ENCODE measurements at places on chromosomes 7 and 10. TPM values are rescaled to one million over a fixed set of nuclear protein-coding genes. Genes with fewer than 3 reads are reported as not detected.
A peak's percentile ranks its signal among the peaks of the same experiment; 100 is the strongest.

DNA sequence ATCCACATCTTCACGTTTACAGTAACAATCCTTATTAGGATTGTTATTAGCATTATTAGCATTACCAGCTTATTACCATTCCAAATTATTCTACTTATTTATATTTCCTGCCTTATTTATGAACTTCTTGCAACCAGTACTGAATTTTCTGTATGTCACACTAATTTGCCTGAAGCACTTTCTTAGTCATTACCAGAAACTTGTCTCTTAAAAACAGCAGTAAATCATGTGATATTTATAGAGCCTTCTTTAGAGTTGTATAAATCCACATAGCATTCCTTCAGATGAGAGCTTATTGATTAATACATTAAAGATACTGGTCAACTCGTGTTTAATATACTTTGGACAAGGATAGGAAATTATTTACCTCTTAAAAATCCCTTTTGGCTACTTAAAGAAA is 618.6 kb downstream of the SUGCT start:
- no peak for DNase-seq

KCP gene
- total RNA-seq: 0.40 TPM

FHIP2A gene
- total RNA-seq: 26.8 TPM

DNA sequence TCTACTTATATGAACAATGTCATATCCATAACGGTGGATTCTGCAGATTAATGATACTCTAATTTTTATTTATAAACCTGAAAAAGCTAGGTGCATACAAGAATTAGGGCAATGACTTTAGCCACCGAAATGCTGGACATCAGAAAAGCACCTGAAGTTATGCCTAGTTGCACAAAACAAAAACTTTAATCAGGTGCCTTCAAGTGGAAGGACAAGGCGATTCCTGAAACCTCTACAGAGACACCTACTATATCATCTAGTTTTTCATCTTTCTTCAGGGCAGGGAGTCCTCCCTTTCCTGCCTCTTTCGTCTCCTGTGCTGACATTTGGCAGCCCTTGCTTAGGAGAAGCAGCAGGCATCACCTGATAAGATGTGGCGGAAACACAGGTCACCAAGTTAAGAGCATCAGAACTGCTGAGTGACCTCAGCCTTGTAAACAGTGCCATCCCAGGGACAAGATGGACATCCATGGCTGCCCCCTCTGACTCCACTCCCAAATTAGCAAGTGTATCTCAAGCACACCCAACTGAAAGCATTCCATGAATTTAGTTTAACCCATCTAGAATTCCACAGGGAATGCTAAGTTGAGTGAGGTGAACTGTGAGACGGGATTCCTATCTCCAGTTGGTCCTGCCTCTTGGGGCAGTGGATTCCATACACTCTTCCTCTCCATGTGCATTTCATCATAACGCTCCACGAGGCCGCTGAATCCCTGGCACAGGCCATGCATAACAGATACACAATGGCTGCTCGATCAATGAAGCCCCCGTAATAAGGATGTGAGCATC is 5.8 kb downstream of the ITPRIP start:
- DNase-seq: no peak

- no peak for DNase-seq
Observed at GRCh38 chr10:58585435-58585834, 72.8 kb downstream of the BICC1 start.

LLCFC1 gene
- total RNA-seq: not detected

BMPER gene
- 16.8 TPM for total RNA-seq

CALN1 gene
- 14.7 TPM for total RNA-seq

GIMAP1 gene
- total RNA-seq: 1.2 TPM

DNA sequence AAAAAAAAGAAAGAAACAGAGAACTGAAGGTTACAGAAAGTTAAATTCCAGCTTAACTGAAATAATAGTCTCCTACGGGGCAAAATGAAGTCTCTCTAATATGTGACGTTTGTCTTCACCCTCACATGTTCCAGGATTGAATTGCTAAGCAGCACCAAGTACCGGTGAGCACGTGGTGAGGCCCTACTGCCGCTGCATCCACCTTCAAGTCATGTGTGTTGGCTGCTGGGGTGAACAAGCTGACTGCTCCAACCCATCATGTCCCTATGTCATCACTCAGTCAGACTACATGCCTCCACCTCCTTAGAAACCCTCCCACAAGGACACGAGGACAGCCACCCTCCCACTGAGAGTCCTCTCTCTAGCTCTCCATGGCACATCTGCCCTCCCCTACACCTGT is 35.4 kb upstream of the NPFFR1 start:
- no peak for DNase-seq

DNA sequence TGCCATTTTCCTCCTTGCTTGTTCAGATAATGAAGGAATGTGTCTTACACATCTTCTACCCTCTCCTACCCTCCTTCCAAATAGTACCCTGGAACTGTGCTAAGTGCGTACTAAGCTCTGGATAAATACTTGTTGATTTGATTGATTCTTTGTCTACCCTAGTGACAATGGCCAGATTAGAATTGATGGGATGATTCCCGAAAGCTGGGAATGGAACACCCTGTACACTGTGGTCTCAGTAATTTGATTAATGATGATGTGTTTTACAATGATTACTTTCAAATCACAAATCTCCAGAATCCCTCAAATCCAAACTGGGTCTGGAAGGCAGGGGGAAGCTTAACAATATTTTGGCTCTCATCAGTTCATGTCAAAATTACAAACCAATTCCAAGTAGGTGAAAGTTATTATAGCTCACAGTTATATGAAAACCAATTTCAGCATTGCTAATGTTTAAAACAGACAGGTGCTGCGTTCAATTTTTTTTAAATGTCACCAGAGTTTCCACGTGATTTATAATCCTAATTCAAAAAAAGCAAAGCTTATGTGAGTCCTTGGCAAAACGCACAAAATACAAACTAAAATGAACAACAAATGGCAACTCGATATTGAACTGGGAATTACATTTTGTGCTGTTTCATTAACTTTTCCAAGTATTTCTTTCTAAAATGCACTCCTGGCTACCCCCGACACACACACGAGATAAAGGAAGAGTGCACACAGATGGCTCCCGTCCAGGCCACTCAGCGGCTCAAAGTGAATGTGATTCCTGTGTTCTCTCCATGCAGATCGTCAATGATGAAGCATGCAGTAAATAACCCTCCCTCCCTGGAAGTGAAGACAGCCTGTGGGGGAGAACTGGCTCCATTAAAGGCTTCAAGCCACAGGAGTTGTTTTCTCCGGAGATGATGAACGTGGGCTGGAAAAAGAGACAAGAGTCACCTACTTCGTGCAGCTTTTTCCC is 21.7 kb upstream of the ADRB1 start:
- peak; percentile 83 for DNase-seq

DNA sequence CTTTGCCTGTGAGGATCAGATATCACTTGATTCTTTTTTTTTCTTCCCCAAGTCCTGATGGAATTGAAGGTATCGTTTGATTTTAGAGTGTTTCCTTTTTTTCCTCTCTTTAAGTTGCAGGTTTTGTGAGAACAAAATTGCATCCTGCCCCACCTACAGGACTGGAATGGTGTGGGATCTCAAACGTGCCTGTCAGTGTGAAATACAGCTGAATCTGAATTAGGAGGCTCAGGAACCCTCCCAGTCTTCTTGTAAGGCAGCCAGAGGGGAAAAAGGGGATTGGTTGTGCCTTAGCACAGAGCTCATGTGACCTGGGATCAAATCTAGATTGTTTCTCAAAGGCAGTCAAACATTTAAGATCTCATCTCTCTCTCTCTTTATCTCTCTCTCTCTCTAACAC is 32.7 kb upstream of the KLHL7 start:
- no peak for DNase-seq

DNA sequence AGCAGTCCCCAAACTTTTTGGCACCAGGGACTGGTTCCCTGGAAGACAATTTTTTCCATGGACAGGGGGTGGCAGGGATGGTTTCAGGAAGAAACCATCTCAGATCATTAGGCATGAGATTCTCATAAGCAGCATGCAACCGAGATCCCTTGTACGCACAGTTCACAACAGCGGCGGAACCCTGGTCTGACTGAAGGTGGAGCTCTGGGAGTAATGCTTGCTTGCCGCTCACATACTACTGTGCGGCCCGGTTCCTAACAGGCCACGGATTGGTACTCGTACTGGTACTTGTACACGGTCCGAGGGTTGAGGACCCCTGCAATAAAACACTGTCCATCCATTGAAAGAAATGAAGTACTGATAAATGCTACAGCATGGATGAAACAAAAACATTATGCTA is 32.8 kb downstream of the MKRN1 start:
- DNase-seq: no peak

DNA sequence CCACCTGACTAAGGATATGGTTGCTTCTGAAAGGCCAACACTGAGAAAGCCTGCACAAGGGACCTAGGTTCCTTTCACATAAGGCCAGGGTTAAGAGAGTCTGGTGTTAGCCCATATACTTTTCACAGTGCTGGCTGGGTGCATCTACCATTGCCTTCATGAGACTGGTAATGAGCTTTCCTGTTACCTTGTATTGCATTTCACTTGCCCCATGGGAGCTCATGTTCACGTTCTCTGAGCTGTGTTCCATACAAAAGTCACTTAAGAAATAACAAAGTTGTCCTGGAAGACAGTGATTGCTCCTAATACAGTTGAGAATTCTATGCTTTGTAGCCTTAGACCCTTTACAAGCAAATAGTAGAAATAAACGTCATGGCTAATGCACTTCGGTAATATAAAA is 337.8 kb upstream of the TEX47 start:
- DNase-seq: peak; percentile 4

DNA sequence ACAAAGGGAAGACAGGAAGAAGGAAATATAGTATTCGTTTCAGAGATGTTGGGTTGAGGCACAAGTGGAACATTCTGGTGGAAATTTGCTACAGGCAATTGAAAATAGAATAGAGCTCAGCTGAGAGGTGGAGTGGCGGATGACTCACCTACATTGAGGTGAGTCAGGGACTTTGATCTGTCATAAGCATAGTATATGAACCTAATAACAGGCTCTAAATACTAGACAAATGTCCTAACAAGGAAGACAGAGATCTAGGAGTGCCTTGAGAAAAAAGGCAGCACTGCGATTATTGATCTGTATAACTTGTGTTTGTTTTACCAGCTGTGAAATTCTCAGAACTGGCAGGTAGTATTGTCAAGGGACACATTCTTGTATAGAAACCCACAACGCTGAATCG is 907 bp upstream of the IFRD1 start:
- no peak for DNase-seq

PLEKHA8 gene
- 22.6 TPM for total RNA-seq

DNA sequence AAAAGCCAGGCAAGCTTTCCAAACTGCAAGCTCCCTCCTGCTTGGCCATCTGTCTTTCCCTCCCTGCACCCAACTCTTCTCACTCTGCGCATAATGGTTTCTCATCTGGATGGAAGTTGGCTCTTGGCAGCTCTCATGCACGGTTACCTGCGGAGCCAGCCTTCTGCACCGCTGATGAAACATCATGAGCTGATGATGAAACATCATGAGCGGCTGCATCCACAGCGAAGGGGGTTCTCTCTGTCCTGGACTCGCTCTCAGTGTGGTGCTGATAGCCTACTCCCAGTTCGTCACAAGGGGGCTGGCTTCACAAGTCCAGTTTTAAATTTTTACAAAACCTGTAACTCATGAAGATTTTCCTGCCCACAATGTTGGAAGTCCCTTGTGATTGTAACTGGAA is 457.5 kb downstream of the ACTR3B start:
- DNase-seq: no peak

- no peak for DNase-seq
Observed at GRCh38 chr7:118110178-118110925, 73.6 kb upstream of the LSM8 start.

DNA sequence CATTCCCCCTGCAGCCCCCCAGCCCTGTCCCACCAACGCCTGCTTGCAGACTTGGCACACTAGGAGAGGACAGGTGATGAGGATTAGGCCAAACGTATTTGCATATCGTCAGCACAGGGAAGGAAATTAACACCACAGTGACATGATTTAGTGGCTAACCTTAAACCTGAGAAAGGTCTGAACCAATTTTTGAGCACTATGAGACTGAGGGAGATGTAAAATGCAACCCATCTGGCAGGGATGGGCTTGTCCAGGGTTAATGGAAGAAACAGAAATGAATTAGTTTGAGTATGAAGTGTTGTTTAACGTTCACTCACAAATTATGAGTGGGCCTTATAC is 183.6 kb downstream of the TAX1BP1 start:
- DNase-seq: no peak

AKR1C3 gene
- 4.9 TPM for total RNA-seq

- DNase-seq: no peak
Observed at GRCh38 chr10:12690525-12691126, 310.9 kb downstream of the CCDC3 start.

GRCh38 chr10:85447690-85448089 is 918.9 kb downstream of the GRID1 start:
- DNase-seq: no peak

DNA sequence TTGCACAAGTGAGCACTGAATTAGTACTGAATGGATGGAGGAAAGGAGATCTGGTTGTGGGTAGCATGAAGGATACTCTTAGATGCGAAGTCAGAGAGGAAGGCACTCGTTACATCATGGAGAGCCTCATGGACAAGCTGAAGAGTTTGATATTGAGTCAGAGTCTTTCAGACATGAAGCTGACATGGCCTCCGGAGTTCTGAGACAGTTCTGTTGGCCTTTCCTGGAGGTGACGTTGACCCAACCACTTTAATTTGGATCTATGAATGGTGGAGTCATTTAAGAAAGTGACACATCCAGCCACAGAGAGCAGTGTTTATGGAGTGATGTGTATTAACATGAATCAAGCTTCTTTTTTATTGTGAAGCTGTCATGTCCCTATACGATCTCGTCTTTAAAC is 286.3 kb upstream of the CDC14C start:
- DNase-seq: no peak

DNA sequence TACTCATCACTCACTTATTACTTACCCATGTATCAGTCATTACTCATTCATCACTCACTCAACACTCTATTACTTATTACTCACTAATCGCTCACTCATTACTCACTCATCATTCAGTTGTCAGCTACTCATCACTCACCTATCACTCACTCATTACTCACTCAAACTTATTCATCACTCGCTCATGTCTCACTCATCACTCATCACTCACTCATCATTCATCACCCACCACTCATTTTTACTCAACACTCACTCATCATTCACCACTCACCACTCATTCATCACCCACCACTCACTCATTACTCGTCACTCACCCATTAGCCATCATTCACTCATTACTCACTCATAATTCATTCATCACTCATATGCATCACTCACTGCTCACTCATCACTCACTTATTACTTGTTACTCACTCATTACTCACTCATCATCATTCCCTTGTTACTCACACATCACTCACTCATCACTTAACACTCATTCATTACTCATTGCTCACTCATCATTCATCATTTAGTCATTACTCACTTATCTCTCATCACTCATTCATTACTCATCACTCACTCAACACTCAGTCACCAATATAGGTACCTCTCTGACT is 237.9 kb downstream of the ADARB2 start:
- DNase-seq: no peak

All from spinal cord (tissue), 10 donors.